ENCODE measurements at places on chromosomes 16 and 17.
A peak's percentile ranks its signal among the peaks of the same experiment; 100 is the strongest.

DNA sequence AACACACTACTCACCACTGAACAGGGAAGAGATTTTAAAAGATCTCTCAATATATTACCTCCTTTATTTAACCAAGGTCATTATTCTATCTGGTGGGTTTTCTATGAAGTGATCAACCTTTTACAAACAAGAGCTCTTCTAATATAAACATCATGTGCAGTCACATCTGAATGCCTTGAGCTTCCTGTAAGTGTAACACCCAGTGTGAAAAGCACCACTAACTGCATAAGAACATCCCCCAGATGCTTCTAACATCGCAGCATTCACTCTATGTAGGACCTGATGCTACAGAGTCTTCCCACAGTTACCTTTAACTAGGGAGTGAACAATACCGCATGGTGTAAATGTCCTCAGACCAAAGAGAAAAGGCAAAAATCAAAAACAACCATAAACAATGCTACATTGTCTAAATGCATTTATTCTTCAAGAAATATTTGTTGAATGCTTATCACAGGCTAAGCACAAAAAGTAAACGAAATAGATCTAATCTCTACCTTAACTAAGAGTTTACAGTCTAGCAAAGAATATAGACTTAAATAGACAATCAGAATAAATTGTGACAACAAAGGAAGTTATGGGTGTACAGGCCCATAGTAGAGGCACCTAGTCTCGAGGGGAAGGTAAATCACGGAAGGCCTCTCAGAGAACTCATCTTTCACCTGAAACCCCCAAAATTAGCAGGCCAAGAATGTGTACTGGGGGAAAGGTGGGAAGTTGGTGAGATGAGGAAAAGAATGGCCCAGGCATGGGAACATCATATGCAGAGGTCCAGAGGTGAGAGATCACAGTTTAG is 16.2 kb downstream of the SKAP1 start:
- no peak for DNase-seq

DNA sequence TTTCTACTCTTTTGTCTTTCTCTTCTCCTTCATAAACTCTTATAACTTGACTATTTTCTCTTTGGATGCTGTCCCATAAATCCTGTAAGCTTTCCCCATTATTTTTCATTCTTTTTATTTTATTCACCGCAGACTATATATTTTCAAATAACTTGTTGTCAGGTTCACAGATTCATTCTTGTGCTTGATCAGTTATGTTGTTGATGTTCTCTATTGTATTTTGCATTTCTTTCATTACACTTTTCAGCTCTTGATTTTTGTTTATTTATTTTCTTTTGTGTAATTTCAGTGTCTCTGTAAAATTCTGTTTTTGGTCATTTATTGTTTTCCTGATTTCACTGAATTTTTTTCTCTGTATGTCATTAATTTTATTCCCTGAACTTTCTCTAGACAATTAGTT is 49.2 kb downstream of the EFCAB13 start:
- DNase-seq = no peak

- DNase-seq = no peak
Observed at GRCh38 chr17:8956465-8956902, 9.0 kb downstream of the PIK3R5 start.

GRCh38 chr17:34363183-34363661 is at the start of gene CCL1:
Gene CCL1 (minus strand): TSS chr17:34363233. CDS start chr17:34363161, 72 bp downstream.
- no peak for DNase-seq

- DNase-seq = no peak
Observed at GRCh38 chr17:47829870-47830269, 1.5 kb downstream of the MRPL10 start.

DNA sequence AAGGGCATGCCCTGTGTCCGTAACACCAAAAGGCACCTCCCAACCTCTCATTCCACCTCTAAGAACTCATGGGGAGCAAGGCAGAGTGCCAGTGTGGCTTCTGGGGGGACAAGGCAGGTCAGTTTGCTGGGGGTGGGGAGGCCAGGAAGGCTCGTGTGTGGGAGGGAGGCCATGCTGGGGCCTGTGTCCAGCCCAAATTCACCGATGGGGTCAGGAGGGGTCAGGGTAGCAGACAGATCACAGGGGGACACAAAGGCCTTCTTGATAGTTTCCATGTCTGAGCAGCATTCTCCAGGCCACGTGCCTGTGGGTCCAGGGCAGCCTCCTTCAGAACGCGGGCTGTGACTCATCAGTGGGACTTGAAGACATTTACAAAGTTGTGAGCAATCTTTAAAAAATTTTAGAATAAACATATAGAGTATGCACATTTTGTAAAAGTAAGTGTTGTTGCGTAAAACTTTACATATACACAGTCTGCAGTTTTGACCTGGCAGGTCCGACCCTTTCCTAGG is 20.9 kb downstream of the SPACA3 start:
- DNase-seq = peak; percentile 26

- DNase-seq = no peak
Observed at GRCh38 chr16:49459953-49460735, 86.5 kb downstream of the C16orf78 start.

- DNase-seq = no peak
Observed at GRCh38 chr16:71347146-71347545, 11.4 kb upstream of the CALB2 start.

GRCh38 chr16:3509470-3509928 is 8.7 kb downstream of the CLUAP1 start:
- DNase-seq = no peak

All from D341Med (cell line).